Fibroblast of villous mesenchyme (primary cell): ENCODE measurements at places on chromosomes 6 and 20.

GRCh38 chr20:23782366-23782983 is 31.7 kb upstream of the CST1 start:
- DNase-seq, result peak; percentile 30

GRCh38 chr6:659716-660581 is 3.0 kb upstream of the HUS1B start:
- DNase-seq, result no peak

DNA sequence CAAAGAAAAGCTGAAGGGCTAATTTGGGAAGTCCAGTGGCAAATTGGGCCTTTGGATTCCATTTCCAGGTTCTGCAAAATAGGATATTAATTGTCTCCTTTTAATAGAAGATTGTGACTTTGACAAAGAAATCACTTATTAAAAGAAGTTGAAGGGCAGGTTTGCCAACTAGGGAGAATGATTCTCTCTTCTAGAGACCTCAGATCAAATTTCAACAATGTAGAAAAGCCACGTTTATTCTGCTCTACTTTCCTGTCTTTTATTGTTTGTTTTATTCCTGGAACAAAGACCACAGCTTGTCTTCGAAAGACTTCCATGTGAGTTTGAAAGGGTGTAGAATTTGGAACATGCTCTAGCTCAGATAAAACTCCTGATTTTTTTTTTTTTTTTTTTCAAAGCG is 65.5 kb upstream of the PRL start:
- DNase-seq, result no peak

- DNase-seq, result no peak
Observed at GRCh38 chr6:144094731-144095133, 641 bp downstream of the SF3B5 start.

DNA sequence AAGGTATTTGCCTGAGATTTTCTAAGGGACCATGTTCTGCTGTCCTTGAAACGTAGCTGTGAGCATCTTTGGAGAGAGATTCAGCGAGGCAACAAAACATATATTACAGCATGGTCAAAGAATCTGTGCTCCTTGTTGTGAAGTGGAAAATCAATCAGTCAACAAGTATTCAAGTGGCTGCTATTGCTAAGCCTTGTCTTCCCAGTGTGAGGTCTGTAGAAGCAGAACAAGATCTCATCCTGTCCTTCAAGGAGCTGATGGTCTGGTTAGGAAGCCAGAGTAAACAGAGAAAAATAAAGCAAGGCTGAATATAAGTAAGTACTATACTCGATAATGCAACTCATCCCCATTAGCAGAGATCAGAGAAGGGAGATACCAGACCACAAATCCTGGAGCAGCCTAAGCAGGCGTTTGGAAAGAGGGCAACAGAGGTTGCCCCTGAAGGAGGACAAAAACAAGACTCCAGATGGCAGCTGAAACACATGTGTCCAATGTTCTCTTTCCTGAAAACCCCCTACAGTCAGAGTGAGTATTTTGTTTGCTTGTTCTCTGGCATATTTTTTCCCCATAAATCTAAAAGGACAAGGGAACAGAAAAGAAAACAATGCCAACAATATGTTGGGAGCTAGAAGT is 392.0 kb downstream of the SYNE1 start:
- DNase-seq, result peak; percentile 86

- no peak for DNase-seq
Observed at GRCh38 chr6:122717350-122717749, 62.2 kb upstream of the FABP7 start.

DNA sequence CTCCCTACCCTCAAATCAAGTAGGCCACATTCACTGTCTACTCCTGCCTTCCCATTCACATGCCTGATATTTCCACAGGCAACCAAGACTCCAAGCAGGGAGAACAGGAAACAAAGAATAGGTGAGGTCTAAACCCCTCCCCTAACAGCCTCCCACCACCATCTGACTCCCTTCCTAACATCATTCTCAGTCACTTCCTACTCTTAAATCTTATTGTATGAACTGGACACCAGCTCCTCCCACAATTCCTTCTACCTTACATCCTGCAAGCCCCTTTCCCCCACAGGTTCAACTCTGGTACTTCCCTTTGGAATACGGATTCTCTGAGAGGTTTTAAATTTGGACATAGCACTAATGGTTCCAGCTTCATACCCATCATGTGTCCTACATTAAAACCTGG is 944 bp upstream of the C6orf136 start:
- no peak for DNase-seq

GRCh38 chr6:1070085-1070521 is 241.8 kb upstream of the FOXQ1 start:
- DNase-seq, result peak; percentile 96

- DNase-seq, result no peak
Observed at GRCh38 chr6:18117136-18117535, 5.3 kb downstream of the NHLRC1 start.

- no peak for DNase-seq
Observed at GRCh38 chr6:113653275-113653674, 203.9 kb upstream of the MARCKS start.

GRCh38 chr20:47127546-47127945 is 229.0 kb downstream of the ZMYND8 start:
- DNase-seq, result no peak

- DNase-seq, result no peak
Observed at GRCh38 chr6:120354452-120355098, 979.7 kb downstream of the TBC1D32 start.

GRCh38 chr6:166494757-166495486 is 91.6 kb downstream of the RAMACL start:
- no peak for DNase-seq

- DNase-seq, result no peak
Observed at GRCh38 chr6:36753671-36754405, 56.2 kb downstream of the RAB44 start.

DNA sequence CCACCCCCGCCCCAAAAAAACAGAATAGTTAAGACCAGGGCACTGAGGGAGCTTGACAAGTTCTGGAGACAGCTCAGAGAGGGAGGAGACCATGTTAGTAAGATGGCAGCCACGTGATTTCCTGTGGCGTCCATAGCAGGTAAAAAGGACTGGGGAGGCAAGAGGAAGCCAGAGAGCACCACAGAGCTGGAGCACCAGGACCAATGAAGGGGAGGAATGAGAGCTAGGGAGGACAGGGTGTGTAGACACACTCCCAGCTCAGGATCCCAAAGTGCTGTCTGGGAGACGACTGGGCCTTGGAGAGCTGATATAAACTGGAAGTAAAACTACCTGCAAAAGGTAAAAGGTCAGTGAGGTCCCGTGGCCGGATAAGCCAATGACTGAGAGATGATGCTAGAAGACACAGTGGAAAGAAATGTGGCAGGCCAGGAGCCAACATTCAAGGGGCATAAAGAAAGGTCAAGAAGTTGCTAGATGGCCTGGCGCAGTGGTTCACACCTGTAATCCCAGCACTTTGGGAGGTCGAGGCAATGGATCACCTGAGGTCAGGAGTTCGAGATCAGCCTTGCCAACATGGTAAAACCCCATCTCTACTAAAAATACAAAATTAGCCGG is 39.0 kb downstream of the SLC23A2 start:
- no peak for DNase-seq

- no peak for DNase-seq
Observed at GRCh38 chr6:160950507-160950906, 41.1 kb upstream of the MAP3K4 start.

DNA sequence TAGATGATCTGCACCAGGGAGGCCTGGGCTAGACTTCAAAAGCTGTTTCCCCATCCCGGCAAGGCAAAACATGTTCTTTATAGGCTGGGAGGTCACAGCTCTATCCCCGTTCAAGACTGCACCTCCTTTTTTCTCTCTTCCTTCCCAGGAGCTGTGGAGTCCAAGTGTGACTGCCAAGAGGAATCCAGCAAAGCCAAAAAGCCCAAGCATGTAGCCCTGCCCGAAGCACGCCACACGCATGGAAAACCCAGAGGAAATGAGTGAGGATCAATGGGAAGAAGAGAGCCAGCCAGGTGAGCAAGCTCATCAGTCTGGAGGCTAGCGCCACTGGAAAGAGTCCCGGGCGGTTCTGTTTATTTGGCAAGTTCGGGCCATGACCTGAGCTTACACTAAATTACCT is 240.4 kb downstream of the PRL start:
- DNase-seq, result no peak

DNA sequence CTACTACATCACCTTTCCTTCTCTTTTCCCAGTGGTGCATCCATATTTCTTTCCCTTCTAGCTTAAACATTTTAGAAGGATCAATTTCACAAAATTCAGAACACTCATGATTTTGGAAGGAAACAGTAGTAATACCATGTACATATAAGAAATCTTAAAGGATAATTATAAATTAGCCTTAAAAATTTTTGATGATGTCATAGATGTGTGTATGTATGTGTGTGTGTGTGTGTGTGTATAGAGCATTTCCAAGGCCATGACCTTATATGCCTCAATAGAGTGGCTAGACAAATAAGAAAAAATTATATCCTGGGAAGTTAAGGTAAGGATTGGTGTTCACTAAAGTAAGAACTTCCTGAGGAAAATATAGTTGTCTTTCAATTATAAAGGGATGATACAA is 24.1 kb upstream of the HS3ST5 start:
- no peak for DNase-seq

GRCh38 chr6:90315986-90316385 is 19.3 kb upstream of the BACH2 start:
- no peak for DNase-seq

DNA sequence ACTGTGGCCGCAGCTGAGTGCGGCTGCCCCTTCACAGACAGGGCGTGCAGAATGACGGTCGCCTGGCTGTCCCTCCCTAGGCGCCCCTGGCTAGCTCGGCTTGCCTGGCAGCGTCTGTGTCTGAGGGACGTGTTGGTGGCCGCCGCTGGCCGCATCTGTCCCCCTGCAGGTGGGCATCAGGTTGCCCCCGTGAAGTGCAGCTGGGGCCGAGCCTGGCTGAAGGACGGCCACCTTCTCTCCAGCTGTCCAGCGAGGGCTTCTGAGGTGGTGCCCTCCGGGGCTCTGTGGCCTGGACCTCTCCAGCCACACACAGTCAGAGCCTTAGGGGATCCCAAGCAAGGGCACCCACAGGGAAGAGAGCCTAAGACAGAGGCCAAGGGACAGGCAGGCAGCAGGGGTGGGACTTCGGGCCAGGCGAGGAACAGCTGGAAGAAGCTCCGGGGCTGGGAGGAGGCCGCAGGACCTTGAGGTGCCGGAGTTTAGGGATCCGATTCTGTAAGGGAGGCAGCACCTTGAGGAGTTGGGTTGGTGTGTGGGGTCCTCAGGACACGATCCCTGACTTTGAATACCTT is 89.0 kb upstream of the EPB41L1 start:
- no peak for DNase-seq

DNA sequence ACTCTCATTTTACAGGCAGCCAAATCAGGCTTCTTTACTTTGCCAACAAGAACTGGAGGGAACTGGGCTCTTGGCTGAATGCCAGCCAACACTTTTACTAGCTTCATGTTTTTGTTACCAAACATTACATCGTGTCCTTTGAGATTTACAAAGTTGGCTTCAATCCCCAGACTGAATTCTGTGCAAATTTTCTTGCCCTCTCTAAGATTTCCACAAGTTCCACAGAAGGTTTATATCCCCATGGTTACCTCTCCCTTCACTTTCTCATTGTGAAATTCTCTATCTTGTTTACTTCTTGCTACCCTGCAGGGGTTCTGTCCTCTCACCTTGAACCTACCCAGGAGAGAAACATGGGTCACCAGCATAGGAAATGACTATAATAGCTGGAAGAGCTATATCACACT is 37.6 kb upstream of the PLCB1 start:
- DNase-seq, result peak; percentile 67

GRCh38 chr6:34466242-34467185 is 638 bp downstream of the PACSIN1 start:
- DNase-seq, result no peak

GRCh38 chr6:33276864-33277662 is at the start of gene B3GALT4:
Gene B3GALT4, plus strand, starts transcription at chr6:33277123. Its CDS starts 297 bp downstream, at chr6:33277420.
- peak; percentile 67 for DNase-seq

DNA sequence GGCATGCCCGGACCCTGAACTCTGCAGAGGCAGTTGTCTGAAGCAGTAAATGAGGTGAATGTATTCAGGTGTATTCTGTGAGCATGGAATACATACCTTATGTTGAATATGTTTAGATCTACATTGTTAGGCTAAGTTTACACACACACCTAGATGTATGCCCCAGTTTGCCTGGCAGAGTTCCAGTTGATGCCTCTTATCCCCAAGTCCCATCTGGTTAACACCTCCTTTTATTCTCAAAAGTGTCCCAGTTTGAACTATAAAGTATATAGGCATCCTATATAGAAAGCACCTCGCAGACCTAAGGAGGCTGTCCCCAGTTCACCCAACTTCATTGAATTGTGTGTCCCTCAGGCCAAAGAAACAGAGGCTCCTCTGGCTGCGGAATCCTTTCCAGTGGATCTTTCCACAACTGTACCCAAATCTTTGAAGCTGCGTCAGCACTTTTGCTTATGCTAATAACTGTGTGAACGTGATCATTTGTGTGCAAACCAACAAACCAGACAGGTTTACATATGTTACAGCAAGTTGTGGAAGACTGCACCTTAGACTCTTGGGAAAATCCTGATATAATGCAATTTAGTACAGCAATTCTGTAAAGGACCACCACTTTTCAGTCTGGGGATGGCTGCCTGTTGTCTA is 4.8 kb upstream of the DHX35 start:
- DNase-seq, result no peak

- no peak for DNase-seq
Observed at GRCh38 chr6:41584205-41584604, 38.0 kb downstream of the FOXP4 start.

DNA sequence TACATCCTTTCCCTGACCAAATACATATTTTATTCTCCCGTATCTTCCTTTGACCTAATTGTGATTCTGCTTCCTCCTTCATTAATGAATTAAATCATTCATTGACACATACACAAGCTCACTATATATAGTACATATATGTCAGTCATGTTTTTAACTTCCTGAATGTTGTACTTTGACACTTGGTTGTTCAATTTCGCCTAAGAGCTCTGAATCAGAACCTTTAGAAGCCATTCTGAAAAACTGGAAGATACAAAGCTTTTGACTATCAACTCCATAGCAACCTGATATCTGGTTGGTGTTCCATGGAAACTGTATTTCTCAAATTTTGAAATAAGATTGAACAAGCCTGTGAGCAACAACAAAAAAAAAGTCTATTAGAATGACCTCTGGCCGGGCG is 27.3 kb upstream of the HFE start:
- DNase-seq, result no peak

DNA sequence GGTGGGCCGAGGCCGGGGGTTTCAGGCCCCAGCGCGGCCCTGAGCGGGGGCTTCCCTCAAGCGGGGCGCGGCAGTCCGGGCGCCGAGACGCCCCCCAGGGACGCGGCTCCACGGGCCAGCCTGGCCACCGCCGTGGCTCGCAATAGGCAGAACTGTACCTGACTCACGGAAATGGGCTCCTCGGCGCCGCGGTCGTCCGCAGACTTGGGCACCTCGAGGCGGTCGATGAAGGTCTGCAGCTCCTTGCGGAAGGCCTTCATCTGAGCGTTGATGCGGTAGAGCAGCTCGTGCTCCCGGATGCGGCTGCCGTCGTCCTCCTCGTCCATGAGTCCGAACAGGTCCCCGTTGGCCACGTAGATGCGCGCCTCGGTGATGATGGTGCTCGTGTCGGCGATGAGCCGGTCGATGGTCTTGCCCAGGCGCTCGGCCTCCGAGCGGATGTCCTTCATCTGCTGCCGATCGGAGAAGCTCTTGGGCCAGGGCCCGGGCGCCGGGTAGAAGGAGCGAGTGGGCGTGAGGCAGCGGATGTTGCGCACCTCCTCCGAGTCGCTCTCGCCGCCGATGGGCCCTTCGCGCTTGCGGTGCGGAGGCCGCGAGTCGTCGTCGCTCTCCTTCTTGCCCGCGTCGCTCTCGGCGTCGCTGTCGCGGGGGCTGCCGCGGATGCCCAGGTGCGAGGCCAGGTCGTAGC is 16.1 kb upstream of the KIAA0408 start:
- no peak for DNase-seq

- DNase-seq, result no peak
Observed at GRCh38 chr20:45032276-45032675, 66.0 kb downstream of the STK4 start.
